Thoracic aorta (tissue), 2 donors: ENCODE measurements at places on chromosomes 5 and 9.
A peak's percentile ranks its signal among the peaks of the same experiment; 100 is the strongest.

- no peak for DNase-seq
Measured at GRCh38 chr9:8715788-8716187, 916.2 kb upstream of the DMAC1 start.

DNA sequence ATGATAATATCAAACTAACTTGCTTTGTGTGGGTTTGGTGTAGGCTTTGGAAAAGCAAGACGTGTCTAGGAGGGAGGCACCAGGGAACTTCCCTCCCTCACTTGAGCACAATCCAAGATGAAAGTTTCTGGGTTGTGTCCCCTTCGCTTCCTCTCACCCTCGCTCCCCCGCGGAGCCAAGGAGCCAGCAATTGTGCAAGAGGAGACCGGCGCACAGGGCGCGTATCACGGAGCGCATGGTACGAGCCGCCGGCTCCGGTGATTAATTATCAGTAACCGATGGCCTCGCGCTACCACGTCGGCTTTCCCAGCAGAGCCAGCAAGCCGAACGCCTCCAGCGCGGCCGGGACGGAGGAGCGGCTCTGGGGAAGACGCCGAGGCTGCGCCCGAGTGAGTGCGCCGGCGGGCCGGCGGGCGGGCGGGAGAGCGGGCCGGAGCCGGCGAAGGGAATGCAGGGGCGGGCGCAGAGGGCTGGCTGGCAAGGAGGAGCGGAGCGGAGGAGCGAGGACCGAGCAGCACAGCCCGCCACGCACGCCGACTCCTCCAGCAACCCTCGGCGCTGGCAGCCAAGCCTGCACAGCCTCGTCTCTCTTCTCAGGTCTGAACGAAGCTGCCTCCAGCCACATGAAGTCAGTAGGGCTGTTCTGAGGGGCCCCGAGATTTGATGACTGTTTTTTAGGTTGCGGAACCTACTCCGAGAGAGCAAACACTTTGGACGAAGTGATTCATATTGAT is 143.6 kb downstream of the BNC2 start:
- DNase-seq, result peak; percentile 49

DNA sequence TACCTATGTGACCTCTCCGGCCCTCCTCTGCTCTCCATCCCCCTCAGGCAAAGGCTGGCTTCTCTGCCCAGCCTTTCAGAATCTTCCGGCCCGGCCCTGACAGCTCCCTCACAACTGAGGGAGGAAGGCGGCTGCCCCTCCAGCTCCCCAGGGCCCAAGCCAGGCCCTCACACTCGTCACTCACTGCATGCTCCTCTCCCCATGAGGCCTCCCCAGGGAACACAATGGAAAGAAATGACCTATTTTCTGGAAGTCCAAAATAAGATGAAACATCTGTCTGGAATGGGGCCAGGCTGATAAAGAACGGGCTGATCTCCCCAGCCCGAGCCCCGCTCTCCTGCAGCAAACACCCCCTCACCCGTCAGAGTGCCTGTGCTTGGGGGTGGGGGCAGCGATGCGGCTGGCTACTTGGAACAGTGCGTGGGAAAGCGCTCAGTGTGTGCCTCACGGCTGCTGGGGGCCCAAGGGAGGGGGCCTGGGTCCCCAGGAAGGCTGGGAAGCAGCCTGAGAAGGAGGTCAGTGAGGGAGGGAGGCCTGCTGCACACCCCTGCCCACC is 11.3 kb downstream of the PDGFRB start:
- peak; percentile 39 for DNase-seq

DNA sequence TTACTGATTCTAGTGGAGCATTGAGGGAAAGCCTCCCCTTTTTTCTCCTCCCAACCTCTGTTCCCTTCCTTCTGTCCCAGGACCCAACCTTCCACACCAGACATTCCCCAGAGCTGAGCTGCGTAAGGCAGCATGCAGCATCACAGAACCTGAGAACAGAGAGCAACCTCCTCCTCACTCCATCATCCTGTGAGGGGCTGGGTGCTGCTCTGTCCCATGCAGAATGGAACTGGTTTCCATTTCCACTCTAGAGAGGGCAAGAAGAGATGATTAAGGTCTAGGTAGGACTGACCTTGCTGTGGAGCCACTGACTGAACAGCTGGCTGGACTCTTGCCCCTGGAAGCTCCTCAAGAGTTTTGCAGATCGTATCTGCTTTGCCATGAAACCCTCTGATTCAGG is 30.1 kb upstream of the IL7R start:
- no peak for DNase-seq

DNA sequence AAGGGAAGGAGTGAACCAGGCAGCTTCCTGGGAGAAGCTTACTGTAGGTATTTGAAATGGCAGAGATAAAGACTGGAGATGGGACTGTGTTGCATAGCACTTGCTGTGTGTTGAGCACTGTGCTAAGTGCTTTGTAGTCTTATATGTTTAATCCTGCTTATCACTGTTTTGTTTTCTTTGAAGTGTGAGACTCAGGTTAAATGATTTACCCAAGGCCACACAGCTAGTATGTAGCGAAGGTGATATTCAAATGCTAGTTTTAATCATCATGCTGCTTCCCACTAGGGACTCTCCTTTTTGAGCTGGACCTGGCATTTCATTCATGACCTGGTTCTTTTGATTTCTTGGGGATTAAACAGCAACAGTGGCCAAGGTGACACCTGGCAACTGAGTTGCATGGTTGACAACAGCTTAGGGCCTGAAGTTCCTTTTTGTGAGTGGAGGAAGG is 35.3 kb upstream of the SPRY4 start:
- DNase-seq, result no peak

DNA sequence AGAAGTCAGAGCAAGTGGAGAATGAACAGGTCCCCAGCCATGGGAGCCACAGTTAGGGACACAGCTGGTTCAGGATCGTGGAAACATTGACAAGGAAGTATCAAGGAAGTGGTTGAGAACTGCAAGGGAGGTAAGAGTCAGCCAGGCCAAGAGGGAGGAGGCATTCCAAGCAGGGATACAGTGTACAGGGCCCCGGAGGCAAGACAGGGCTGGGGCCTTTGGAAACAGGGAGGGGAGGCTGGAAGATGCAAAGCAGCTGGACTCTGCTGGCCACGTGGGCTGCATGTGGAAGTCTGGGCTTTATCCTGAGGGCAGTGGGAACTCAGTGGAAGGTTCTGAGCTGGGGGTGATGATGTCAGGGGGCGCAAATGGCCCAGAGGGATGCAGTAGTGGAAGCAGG is 14.2 kb downstream of the CCDC180 start:
- DNase-seq, result no peak

DNA sequence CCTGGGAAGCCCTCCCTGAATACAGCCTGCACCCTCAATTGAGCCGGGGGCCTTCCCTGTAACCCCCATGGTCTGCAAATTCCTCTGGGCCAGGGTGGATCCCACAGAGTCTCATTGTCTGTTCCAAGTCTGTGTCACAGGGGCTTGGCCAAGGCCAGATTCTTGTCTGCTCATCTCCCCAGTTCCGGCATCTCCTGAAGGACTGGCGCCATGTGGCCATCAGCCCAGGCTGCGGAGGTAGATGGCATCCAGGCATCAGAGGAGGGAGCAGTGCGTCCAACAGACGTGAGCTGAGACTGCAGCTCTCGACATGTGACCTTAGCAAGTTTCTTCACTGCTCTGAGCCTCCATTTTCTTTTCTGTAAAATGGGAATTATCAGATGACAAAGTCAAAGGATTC is 37.3 kb upstream of the RPL26L1 start:
- no peak for DNase-seq

DNA sequence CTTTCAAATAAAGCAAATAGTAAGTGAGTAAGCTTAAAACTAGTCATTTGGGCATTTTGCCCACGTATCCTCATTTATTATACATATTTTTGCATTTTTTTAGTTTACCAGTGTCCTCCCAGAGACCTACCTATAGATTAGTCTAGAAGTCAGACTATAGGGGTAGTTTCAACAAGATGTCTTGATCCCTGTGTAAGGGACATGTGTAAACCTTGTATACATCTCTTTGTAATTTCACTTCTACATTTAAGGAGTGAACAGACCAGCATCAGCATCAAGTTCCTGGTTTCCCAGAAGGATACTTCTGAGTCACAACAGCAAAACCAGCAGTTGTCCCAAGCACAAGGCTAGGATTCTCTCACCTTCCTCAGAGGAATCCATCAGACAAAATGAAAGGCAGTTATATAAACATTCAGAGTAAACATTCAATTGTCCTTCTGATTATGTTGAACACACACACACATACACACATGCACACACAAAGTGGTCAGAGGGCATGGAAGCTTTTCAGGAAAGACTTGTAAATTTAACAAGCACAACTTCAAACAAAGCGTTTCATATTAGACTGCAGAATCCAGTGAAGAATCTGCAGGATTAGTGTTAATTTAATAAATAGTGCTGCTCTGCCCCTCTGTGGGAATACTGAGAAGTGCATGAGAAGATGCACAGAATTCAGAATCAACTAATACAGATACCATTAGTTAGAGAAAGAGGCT is 55.4 kb downstream of the HINT1 start:
- no peak for DNase-seq

DNA sequence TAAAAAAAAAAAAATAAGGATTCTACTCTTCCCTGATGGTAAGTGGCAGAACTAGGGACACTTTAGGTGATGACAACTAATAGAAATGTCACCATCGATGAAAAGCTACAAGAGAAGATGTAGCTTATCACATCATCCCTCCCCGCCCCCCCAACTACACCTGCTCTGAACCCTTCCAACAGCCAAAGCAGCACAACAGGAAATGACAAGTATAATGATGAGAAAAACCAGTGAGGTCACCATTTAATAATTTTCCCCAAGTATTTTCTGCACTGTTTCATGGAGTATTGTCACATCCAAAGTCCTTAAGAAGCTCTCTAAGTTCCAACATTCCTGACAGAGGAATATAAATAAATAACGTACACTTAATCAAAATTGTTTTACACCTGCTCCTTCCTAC is 221.4 kb downstream of the EFNA5 start:
- DNase-seq, result no peak

GRCh38 chr9:95225076-95225725 is 92.3 kb downstream of the FANCC start:
- DNase-seq, result no peak

DNA sequence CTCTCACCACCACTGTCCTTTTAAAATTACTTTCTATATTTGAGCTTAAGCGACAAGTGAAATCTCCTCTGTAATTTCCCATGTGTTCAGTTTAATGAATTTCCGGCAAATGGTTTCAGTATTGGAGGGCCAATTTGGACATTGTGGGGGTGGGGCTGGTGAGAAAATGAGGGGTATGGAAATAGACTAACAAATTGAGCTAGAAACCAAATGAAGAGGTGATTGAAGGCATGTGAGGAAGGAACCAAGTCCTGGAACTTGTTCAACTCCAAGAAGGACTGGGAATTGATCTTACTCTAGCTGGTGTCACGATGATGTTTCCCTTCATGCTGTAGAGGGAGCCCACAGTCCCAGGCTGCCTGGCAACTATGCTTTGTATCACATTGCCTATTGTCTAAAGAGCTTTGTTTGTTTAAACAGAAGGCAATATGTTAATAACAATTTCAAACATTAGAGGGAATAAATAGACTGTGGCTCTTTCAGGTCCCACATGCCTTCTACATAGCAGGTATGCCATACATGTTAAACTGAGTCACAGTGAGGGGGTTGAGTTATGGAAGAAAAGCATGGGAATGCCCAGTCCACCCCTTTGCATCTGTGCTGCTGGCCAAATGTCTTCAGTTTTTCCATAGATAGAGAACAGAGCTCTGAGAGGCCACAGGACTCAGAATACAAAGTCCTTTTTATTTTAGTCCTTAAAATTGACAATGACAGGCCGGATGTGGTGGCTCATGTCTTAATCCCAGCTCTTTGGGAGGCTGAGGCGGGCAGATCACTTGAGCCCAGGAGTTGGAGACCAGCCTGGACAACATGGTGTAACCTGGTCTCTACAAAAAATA is 25.0 kb upstream of the MATR3 start:
- DNase-seq, result no peak

GRCh38 chr5:170523142-170523551 is 19.3 kb downstream of the KCNIP1 start:
- DNase-seq, result no peak

GRCh38 chr5:9056046-9056445 is 489.8 kb downstream of the SEMA5A start:
- no peak for DNase-seq
